COR-L47 (cell line): ENCODE measurements at places on chromosomes 11 and 22.

GRCh38 chr11:103295704-103296103, 186.5 kb downstream of the DYNC2H1 start:
- DNase-seq, result no peak

DNA sequence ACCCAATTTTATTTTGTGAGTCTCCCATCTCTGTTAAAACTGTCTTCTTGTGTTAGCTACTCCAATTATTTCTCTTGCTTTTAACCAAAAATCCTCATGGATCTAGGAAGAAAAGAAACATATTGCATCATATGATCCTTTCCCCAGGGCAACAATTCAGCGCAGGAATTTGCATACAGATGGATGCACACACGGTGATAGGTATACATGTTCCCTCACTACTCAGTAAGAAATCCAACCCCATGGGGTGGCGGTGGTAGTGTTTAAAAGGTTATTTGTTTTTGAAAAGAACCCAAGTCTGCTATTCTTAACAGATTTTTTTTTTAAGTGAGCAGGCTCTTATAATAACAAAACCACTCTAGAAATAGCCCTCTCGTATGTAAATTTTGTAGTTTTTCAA, 4.2 kb upstream of the SYN3 start:
- no peak for DNase-seq

- DNase-seq, result no peak
Observed at GRCh38 chr11:71267807-71268421, 15.5 kb upstream of the SHANK2 start.

DNA sequence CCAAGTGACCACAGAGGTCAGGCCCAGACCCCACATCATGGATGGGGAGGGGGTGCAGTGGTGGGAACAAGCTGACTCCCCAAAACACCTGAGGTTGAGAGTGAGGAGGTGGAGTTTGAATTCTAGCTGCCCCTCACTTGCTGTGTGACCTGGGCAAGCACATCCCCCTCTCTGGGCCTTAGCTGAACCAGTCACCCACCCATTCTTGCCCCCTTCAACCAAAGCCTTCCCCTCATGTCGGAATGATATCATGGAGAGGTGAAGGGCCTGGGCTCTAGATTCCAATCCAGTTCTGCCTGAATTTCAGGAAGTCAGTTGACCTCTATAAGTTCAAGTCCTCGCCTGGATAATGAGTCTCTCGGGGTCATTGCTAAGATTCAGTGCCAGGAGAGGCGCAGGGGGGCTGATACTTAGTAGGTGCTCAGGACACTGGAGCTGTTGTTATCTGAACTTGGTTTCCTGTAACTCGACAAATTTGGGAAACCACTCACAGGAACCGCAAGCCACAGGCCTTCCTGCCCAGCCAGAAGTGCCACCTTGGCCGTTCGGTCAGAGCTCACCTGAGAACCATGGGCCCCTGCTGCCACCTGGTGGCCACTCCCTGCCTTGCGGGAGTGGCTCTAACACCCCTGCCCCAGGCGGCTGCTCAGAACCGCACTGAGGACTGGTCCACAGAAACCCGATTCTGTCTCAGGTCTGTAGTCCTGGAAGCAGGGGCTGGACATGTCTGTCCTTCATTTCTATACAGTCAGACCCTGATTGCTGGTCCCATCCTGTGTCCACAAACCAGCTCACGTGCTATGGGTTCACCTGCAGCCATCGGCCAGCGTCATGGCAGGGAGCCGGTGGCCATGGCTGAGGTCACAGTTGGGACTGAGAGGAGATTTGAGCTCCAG, 6.9 kb downstream of the CDC42EP1 start:
- peak; percentile 67 for DNase-seq

GRCh38 chr11:86606836-86607481, 65.5 kb downstream of the ME3 start:
- DNase-seq, result no peak

DNA sequence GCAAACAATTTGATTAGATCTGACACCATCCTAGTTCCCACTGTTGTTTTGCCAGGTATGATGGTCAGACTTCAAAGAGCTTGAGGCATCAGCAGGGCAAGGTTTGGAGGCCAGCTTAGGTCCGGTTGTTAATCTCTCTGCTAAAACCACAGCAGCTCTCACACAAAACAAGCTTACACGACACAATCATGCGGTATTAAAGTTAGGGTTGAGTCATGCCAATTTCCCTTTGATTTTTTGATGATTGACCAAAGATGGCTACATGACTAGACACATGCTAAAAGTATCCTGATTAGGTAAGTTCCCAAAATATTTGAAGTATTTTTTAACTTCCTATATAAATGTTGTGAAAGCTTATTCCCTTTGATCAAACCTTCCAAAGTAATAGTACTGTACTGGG, 145.9 kb downstream of the ELP4 start:
- no peak for DNase-seq
